NCI-H460 (cell line): ENCODE measurements at places on chromosomes 7 and 10. TPM values are rescaled to one million over a fixed set of nuclear protein-coding genes. Genes with fewer than 3 reads are reported as not detected.

DNA sequence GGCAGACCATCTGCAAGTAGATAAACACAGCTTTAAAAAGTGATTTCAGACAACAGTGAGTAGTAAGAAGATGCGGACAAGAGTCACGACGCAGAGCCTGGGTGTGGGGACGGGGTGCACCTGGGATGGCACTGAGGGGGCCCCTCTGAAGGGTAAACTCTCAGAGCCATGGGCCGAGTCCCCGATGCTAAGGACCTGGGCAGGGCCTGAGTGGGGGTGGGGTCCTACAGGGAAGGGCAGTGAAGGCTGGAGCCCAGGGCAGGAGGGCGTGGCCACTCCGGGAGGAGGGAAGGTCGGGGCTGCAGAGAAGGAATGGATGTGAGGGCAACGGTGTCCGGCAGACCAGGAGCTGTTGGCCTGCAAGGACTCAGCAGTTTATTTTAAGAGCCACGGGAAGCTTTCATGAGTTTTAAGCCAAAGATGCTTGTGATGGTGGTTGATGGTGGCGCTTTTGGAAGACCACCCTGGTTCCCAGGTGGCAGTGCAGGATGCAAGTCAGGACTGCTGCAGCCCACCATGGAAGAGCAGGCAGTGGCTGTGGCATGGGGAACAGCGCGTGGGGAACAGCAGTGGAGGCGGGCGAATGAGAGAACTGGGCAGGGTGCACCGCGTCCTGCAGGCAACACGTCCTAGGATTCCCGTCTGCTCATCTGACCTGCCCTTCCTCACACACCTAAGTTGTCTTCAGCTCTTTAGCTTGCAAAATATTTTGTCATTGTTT lies 296.8 kb downstream of the DNAJB6 start:
- DNase-seq = no peak

The SPOCK2 gene
- total RNA-seq = 0.47 and 1.1 TPM in 2 replicates

DNA sequence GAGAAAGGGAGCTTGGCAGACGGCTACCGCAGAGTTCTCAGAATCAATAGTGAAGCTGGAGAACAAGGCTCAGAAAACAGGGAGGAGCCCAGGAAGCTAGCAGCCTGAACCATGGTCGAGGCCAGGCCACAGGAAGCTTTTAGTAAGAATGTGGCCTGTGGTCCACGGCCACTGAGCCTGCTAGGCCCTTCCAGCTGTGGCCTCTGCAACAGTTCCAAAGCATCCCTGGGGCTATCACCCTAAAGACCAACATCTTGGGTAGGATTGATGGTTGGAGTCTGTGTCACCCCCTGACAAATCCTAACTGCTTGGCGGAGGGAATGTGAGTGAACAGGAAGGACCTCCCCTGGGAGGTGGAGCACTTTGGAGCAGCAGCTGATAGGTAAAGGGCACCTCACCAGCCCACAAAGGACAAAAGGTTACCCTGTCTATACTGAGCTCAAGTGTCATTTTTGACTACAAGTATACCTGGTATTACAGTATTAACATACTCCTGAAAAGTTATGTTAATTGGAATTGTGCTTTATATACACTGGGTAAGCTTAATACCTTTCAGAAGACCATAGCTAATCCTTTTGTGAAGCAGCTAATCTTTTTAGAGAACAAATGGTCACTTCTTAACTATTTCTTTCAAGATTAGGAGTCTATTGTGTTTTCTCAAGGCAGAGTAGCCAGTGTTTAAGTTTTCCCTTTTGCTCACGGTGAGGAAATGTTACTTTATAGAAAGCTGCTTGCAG lies 18.7 kb downstream of the PTPRE start:
- DNase-seq = no peak

- DNase-seq = peak; percentile 17
These were observed 14.6 kb downstream of the SFRP4 start for GRCh38 chr7:37901890-37902524.

The POMZP3 gene
- 10.0 and 12.6 TPM in 2 replicates for total RNA-seq

The NXPH1 gene
- 1.1 and 2.4 TPM in 2 replicates for total RNA-seq

The SFRP4 gene
- 0.09 and 0.27 TPM in 2 replicates for total RNA-seq

GRCh38 chr10:5581670-5582566 lies 57.2 kb downstream of the CALML3 start:
- no peak for DNase-seq

- DNase-seq = no peak
These were observed 114.2 kb downstream of the ZMIZ1 start for GRCh38 chr10:79182781-79183467.

- no peak for DNase-seq
These were observed 682.5 kb downstream of the LRMDA start for GRCh38 chr10:76113952-76114351.

GRCh38 chr7:120180221-120180620 lies 92.8 kb upstream of the KCND2 start:
- no peak for DNase-seq

DNA sequence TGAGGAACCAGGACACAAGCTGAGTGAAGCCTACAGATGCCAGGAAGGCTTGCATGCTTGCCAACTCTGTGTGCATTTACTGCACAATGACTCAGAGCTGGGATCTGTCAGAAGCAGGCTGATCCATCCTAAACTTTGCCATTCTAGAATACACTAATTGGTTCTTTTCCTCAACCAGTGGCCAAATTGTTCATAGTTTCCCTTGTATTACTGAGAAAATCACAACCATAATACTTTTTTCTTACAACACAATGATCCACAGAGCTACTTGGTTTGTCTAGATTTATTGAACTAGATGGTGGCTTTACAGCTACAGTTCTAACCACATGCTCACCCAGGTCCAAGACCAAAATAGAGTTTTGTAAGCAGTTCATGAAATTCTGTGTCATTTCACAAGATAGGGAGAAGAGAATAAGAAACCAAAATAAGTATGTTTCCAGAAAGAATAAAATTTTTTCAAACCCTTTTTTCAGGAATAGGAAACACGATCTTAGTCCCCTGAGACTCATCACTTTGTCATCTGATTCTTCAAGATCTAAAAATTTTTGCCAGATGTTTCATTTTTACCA lies 21.0 kb upstream of the LRRC17 start:
- no peak for DNase-seq

The ACSM6 gene
- not detected in 2 replicates for total RNA-seq

GRCh38 chr10:21655687-21656086 lies 121.7 kb downstream of the MLLT10 start:
- DNase-seq = no peak

GRCh38 chr7:112162784-112163506 lies 43.3 kb downstream of the DOCK4 start:
- DNase-seq = no peak

- no peak for DNase-seq
These were observed 621.3 kb upstream of the DPP6 start for GRCh38 chr7:153430931-153431330.

The OR2A1 gene
- total RNA-seq = not detected in 2 replicates

DNA sequence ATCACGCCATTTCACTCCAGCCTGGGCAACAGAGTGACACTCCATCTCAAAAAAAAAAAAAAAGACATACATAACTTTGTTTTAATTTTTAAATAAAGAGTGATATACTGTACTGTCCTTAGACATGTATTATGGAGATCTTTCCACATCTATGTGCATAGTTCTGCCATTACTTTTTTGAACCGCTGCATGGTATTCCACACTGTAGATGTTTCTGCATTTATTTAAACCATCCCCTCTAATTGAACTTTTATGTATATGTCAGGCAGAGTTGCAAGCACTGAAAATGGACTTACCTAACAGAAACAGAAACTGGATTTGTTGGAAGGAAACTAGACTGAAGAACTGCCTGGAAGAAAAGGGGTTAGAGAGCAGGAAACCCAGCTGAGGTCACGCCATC lies 8.5 kb upstream of the ARHGAP19 start:
- DNase-seq = no peak

- DNase-seq = no peak
These were observed 386.7 kb downstream of the PHTF2 start for GRCh38 chr7:78185149-78185745.

GRCh38 chr10:59674215-59674836 lies 35.3 kb downstream of the SLC16A9 start:
- DNase-seq = no peak

- DNase-seq = no peak
These were observed 12.2 kb downstream of the CPA2 start for GRCh38 chr7:130278860-130279259.

The SLC26A5 gene
- total RNA-seq = not detected in 2 replicates

The XRCC2 gene
- total RNA-seq = 9.4 and 12.3 TPM in 2 replicates

The NRAP gene
- 2.7 and 3.0 TPM in 2 replicates for total RNA-seq

DNA sequence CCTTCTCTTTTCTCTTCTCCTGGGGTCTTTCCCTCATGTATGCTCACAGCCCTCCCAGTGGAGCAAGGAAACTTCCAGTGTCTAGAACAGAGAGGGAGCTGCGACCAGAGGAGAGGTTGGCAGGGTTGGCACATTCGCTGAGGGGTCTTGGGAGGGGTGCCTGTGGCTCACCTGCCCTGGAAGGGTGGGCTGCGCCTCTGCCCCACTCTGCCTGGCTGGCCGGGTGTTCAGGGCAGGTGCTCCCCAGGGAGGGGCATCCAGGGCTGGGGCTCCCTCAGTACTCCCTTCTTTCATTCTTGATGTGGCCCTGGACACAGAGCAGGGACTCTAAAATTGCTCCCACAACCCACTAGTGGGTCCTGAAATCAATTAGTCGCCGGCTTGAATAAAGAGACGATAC lies 16.9 kb downstream of the SHH start:
- DNase-seq = no peak

- DNase-seq = no peak
These were observed 54.8 kb downstream of the GPR141 start for GRCh38 chr7:37738321-37738720.

The RPEL1 gene
- total RNA-seq = 0.17 and 0.29 TPM in 2 replicates
